Neural progenitor cell (in vitro differentiated cells): ENCODE measurements at places on chromosomes 6 and 20.

GRCh38 chr6:116265041-116265829, 11.4 kb upstream of the TSPYL4 start:
- no peak for DNase-seq

DNA sequence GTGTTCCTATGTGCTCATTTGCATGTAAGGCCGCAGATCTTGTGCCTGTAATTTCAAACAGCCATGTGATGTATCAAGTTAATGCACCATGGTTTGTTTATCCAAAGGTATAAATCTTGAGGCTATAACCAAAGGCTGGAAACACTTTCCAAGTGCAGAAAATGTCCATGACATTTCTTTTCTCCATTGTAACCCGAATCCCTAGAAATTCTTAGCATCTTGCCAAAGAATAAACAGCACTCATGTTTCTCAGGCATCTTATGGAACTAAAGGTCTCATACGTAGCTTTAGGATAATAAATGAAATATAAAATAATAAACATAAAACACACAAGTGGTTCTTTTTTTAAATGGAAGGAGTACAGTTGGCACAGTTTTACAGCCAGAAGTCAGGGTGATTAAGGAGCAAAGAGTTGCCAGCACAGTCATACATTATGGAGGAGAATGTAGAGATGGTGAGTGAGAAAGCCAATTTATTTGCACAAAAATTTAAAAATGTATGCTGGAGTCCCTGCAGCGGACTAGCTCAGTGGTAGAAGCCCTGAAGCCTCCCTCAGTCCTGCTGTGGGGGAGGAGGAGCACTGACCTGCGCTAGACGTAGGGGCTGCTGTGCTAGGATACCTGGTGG, 18.0 kb downstream of the CDH26 start:
- DNase-seq: no peak

- DNase-seq: no peak
Observed at GRCh38 chr6:124297507-124297906, 493.8 kb downstream of the NKAIN2 start.

GRCh38 chr20:9867196-9867980, 28.5 kb upstream of the PAK5 start:
- no peak for DNase-seq

- peak; percentile 84 for DNase-seq
Observed at GRCh38 chr6:27684264-27685211, 211.6 kb upstream of the ZNF184 start.
